Stimulated activated CD4-positive, alpha-beta T cell treated with anti-CD3 and anti-CD28 coated beads, TNF-alpha, amount 100 ng/mL, for 48 hours (primary cell): ENCODE measurements at places on chromosomes 2 and 18.

DNA sequence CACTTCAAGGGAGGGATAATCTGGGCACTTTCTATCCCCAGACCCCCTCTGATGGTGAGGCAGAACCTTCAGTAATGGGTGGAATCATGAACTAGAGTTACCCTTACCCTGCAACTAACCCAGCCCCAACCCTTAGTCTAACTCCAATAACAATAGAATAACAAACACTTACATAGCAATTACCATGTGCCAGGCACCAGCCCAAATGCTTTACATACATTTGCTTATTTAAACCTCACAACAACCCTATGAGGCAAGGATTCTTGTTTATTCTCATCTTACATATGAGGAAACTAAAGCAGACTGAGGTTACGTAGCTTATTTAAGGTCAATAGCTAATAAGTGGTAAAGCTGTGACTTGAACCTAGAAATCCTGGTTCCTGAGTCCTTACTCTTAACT, 132.8 kb downstream of the CYP26B1 start:
- no peak for DNase-seq

- DNase-seq, result no peak
Measured at GRCh38 chr18:5520464-5520863, 23.3 kb downstream of the EPB41L3 start.

GRCh38 chr2:46275995-46276394, 21.2 kb upstream of the EPAS1 start:
- no peak for DNase-seq

GRCh38 chr2:175401956-175402469, 220.5 kb upstream of the ATP5MC3 start:
- DNase-seq, result no peak

GRCh38 chr2:99666256-99666655, 176.4 kb upstream of the REV1 start:
- DNase-seq, result no peak

DNA sequence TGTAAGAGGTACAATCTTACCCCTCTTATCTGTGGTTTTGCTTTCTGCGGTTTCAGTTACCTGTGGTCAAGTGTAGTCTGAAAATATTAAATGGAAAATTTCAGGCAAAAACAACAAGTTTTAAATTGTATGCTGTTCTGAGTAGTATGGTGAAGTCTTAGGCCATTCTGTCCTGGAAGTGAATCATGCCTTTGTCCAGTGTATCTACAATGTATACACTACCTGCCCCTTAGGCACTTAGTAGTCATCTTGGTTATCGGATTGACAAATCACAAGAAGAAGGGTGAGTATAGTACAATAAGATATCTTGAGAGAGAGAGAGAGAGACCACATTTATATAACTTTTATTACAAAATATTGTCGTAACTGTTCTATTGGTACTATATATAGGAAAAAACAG, 43.5 kb downstream of the RAB3GAP1 start:
- DNase-seq, result no peak

GRCh38 chr2:11160731-11161455, 5.6 kb downstream of the SLC66A3 start:
- no peak for DNase-seq

- no peak for DNase-seq
Measured at GRCh38 chr2:222747526-222748160, 76.2 kb downstream of the MOGAT1 start.

DNA sequence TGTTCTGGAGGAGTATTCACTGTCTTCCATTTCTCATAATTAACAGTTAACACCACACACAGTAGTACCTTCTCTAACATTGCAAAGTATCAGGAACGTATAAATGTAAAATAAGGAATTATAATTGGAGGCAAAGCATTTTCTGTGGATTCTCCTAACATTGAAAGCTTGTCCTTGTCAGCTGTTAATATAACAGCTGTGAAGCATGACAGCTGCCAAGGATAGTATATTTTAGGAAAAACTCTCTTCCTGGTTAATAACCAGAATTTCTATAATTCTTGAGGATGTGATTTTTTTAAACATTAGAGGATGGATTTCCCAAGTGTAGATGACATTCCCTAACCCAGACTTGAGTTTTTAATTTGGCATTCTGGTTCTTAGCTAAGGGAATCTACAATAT, 110.3 kb downstream of the EPC2 start:
- no peak for DNase-seq
